ENCODE measurements at places on chromosomes 1 and 21.

GRCh38 chr1:210830034-210831028 is 303.6 kb downstream of the KCNH1 start:
- no peak for DNase-seq

- no peak for DNase-seq
These were observed 3.1 kb upstream of the CDC14A start for GRCh38 chr1:100349246-100349645.

GRCh38 chr1:15344800-15345704 is 64.6 kb upstream of the EFHD2 start:
- DNase-seq: no peak

- no peak for DNase-seq
These were observed 96.4 kb upstream of the FMN2 start for GRCh38 chr1:239995281-239995680.

GRCh38 chr1:1005774-1006304 is 5.9 kb upstream of the HES4 start:
- no peak for DNase-seq

DNA sequence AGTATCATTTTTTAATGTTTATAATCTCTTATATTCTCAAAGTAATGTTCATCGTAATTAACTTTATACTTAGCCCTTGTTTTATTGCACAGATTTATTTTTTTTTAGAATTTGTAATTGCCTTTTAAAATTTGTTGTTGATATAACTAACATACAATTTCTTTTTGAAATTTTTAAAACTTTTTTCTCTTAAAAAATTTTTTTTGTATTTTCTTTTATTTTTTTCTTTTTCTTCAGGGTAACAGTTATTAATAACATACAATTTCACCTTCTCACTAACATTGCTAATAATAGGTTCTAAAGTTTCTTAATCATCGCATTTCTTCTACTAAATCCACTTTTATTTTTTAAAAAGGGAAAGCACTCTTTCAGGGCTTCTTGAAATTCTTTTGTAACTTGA is 11.3 kb upstream of the VAMP4 start:
- no peak for DNase-seq

DNA sequence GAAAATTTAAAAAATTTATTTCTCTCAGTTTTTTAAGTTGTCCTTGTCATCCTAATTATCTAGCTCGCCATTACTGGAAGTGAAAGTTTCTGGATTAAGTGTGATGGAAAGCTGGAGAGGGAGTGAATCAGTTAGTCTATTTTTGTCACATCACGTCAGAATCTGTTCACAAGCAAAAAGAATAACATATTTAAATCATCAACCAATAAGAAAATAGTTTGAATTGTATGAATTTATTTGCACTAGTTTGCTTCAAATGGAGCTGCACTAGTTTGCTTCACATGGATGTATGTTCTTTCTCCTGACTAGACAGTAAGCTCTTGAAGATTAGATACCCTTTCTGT is 22.8 kb downstream of the PHC2 start:
- DNase-seq: no peak

All from activated T-cell treated with anti-CD3 and anti-CD28 coated beads for 4 hours (primary cell).